Activated CD4-positive, alpha-beta T cell treated with anti-CD3 and anti-CD28 coated beads, Interleukin-2, Interleukin-4, amounts not matched to agents 100 ng/mL and 50 ng/mL, durations not matched to agents 16 hours and 8 hours (primary cell): ENCODE measurements at places on chromosomes 11 and 22.

- DNase-seq: no peak
Observed at GRCh38 chr11:1655168-1656060, 25.8 kb downstream of the KRTAP5-5 start.

DNA sequence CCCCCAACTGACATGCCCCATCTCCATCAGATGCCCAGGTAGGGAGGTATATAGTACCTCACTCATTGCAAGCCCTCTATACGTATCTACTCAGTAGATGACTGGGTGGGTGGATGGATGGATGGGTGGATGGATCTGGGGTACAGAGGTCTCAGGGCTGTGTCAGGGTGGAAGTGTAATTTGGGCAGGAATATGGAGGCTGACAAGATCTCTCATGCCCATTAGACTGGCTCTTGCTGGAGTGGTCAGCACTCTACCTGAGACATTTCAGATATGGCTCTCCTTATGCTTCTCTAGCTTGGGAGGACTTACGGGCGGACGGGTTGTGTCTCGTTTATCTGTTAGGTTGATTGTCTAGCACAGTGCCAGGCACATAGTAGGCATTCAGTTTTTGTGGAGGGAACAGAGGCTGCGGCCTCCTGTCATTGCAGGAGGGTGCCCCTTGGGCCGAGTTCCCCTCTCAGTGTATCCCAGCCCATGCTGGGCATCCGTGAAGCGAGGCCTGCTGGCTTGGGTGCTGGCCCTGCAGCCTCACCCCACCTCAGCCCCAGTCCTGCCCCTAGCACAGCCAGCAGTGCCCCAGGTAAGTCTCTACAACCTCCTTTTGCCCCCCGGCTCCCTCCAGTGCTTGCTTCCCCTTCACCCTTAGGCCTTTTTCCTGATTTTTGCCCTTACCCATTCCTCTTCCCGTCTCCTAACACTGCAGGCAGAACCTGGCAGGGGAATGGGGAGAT lies 13.7 kb downstream of the ROBO3 start:
- DNase-seq: no peak

GRCh38 chr11:79212741-79213190 lies 228.1 kb downstream of the TENM4 start:
- no peak for DNase-seq

- DNase-seq: no peak
Observed at GRCh38 chr11:1530686-1531448, 41.2 kb downstream of the DUSP8 start.

- no peak for DNase-seq
Observed at GRCh38 chr11:2137202-2138067, 1.8 kb downstream of the IGF2 start.

- DNase-seq: no peak
Observed at GRCh38 chr11:8340296-8340695, 76.6 kb upstream of the LMO1 start.

DNA sequence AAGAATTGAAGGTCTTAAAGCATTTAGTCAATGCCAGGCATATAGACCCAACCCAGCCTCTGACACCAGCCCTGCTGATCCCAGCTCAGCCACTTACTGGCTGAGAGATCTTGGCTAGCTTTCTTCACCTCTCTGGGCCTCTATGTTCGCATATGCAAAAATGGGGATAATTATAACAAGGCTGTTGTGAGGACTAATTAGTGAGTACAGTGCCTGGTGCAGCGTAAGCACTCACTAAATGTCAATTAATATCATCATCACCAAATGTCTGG lies 10.5 kb downstream of the CHST1 start:
- DNase-seq: no peak

- DNase-seq: no peak
Observed at GRCh38 chr11:126473269-126473668, 117.8 kb downstream of the ST3GAL4 start.

DNA sequence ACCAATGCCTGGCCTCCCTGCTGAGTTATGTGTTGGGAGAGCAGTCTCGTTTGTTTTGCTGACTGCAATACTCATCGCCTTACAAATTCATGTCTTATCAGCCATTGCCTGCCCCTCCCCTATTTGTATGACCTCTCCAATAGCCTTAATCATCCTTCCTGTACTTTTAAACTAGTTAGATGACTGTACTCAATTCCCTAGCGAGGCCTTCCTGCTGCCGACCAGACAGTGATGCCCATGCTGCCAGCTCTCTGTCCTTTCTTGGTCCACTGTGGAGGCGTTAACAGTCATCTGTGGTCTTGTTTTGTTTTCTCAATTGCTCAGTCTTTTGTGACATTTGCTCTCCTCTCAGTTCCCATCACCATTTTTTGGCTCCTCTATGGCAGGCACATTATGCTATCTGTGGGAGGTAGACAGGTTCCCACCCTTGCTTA lies 20.3 kb upstream of the YPEL1 start:
- no peak for DNase-seq

GRCh38 chr11:105230586-105230985 lies 91.0 kb upstream of the CARD18 start:
- DNase-seq: no peak

DNA sequence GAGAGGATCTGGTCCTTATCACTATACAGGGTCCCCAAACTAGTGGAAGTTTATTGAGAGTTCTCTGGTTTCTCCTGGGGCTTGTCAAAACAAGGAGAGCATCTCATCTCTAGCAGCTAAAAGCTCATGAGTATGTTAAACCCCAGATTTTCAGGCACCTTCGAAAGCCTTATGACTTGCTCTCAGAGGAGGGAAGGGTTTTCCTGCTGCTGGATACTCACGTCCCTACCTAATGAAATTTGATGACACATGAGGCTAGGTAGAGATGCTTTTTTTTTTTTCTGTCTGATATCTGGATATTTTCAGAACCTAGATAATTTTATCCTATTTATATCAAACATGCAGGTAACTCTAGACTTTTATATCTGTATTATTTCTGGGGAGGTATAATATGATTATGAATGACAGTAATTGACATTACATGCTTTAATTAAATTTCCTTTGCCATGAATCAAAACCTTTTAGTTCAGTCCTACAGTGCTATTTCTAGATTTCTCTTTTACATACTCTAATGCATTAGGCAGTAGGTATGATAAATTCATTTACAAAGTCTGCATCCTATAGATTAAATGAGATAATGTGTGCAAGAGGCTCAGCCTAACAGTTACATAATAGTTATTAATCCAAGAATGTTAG lies 73.9 kb downstream of the PARVA start:
- DNase-seq: no peak

- no peak for DNase-seq
Observed at GRCh38 chr11:37394236-37394870, 796.3 kb upstream of the RAG2 start.

DNA sequence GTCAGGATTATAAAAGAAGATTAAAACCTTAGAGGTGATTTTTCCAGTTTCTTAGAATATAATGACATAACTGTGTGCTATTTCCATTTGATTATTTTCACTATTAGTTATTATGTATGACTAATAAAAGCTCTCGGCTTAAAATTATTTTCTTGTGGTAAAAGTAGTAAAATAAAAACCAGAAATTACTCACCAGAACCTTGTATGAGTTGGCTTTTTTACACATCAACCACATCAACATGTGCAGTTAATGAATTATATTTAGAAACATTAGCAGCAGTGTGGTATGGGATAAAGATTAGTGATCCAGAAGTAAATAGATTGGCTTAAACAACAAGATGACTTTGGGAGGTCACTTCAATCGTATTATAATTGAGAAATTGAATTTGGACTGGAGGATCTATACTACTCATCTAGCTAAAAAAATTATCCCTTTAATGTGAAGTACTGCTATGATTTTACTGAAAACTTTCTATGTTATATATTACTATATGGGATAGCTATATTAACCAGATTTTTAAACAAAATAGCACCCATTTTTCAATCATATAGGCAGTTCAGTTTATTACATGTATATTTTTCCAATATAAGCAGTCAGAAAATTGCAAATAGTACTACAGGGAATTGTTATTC lies 2.8 kb upstream of the BCO2 start:
- DNase-seq: peak; percentile 43

GRCh38 chr11:46377831-46378230 lies 3.6 kb upstream of the MDK start:
- no peak for DNase-seq

DNA sequence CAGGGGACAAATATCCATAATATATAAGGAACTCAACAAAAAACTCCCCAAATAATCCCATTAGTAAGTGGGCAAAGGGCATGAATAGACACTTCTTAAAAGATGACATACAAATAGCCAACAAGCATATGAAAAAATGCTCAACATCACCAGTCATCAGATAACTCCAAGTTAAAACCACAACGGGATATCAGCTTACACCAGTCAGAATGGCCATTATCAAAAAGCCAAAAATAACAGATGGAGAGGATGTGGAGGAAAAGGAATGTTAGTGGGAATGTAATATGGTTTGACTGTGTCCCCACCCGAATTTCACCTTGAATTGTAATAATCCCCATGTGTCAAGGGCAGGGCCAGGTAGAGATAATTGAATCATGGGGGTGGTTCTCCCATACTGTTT lies 350.1 kb downstream of the GUCY1A2 start:
- no peak for DNase-seq

DNA sequence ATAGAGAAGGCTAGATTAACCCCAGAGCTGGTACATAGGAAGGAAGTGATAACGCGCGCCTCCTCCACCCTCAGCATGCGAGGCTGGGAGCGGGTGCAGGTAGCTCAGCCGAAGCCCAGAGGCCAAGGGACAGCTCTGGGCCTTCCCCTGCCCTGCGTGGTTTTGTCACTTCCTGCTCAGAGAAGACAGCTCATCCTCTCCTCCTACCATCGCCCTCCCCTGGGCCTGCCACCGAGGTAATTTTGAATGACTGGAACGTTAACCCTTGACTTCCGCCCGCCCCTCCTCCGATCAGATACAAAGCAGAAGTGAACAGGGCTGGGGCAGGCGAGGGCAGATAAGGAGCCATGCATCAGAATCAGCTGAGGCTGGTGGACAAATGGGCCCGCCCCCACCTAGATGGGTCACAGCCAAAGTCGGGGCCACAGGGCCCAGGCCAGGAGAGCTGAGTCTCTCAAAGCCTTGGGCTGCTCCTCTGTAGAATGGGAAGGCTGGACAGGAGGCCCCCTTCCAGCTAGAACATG lies 1.6 kb downstream of the RAC2 start:
- DNase-seq: peak; percentile 97

DNA sequence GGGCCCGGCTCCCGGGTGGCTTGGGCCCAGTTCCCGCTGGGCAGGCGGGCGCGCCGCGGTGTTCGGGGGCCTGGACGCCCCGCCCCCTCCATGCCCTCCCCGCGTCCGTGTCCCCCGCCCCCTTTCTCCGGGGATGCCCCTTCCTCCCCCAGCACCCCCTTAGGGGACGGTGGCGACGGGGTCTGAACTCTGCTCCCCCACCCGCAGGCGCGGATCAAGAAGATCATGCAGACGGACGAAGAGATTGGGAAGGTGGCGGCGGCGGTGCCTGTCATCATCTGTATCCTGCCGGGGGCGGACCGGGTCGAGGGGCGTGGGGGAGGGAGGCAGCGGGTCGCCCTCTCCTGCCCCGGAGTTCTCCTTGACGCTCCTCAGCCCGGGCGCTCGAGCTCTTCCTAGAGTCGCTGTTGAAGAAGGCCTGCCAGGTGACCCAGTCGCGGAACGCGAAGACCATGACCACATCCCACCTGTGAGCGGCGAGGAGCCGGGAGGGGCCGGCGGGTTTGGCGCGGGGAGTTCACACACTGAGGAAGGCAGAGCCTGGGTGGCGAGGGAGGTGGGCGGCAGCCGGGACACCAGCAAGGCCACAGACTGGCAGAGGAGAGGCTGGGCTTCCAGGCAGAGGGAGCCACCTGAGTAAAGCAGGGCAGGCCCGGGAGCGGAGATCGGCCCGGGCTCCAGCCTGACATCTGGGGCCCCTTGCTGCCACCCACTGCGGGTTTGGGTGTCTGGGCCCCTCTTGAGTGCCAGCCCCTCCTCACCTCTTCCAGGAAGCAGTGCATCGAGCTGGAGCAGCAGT lies 546 bp downstream of the DRAP1 start:
- no peak for DNase-seq

GRCh38 chr22:45692549-45692948 lies 20.9 kb downstream of the ATXN10 start:
- DNase-seq: no peak

GRCh38 chr11:76626921-76627401 lies 43.6 kb downstream of the LRRC32 start:
- DNase-seq: peak; percentile 76

GRCh38 chr11:33713856-33714398 lies 13.3 kb upstream of the C11orf91 start:
- DNase-seq: no peak

DNA sequence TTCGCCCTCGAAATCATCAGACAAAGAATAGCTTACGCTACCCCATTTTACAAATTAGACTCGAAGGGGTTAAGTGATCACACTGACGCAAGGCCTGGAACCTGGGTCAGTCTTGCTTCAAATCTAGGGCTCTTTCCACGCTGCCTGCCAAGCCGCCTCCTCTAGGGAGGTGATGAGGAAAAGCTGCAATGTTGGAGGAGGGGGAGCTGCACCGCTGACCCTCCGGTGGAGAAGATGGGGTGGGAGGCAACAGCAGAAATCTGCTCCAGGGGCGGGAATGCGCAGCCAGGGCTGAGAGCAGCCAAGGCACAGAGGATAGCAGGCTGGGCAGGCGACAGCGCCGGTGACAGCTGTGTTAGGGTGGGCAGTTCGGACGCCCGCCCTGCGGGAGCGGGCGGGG lies 595 bp downstream of the SYVN1 start:
- DNase-seq: no peak

GRCh38 chr22:33274214-33275072 lies 216.3 kb upstream of the SYN3 start:
- peak; percentile 17 for DNase-seq

GRCh38 chr11:131957201-131957600 lies 586.8 kb downstream of the NTM start:
- DNase-seq: no peak

- no peak for DNase-seq
Observed at GRCh38 chr11:109308551-109308950, 113.4 kb upstream of the C11orf87 start.

- DNase-seq: peak; percentile 27
Observed at GRCh38 chr11:18280438-18281045, 14.5 kb downstream of the SAA1 start.

DNA sequence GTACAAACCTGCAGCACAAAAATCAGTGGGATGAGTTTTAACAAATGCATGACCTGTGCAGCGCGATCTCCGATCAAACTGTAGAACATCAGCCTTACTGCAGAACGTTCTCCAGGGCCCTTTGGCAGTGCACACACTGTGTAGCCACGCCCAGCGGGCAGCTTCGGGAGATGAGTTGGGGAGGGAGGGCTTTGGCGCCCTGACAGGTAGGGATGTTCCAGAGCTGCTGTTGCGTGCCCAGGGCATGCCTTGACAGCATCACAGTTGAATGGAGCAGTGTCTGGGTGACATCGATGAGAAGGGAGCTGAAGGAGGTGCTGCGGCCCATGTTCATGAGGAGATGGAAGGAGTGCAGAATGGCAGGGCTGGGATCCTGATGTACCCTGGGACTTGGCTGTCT lies 80.2 kb downstream of the TBC1D22A start:
- DNase-seq: no peak

GRCh38 chr11:118214210-118214914 lies 10.4 kb downstream of the JAML start:
- DNase-seq: no peak
